Cerebellar cortex (tissue), 1 donor: ENCODE measurements at places on chromosomes 2 and 18.

DNA sequence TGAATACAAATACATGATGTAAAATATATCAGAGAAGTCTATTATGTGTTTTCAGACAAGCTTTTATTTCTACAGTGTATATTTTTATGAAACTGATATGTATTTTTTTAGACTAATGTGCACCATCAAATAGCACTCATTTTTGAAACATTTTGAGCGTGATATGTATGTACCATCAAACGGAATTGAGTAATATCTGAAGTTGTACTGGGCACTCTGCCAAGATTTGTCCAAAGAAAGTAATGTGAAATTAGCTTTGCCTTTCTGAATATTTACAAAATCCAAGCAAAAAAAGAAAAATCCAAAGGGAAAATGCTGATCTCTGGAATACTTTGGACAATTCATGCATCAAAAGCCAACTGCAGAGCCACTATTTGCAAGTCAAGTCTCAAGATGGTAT is 972.0 kb downstream of the DPP10 start:
- no peak for DNase-seq

- no peak for DNase-seq
Measured at GRCh38 chr2:26735097-26735496, 29.0 kb upstream of the SLC35F6 start.

DNA sequence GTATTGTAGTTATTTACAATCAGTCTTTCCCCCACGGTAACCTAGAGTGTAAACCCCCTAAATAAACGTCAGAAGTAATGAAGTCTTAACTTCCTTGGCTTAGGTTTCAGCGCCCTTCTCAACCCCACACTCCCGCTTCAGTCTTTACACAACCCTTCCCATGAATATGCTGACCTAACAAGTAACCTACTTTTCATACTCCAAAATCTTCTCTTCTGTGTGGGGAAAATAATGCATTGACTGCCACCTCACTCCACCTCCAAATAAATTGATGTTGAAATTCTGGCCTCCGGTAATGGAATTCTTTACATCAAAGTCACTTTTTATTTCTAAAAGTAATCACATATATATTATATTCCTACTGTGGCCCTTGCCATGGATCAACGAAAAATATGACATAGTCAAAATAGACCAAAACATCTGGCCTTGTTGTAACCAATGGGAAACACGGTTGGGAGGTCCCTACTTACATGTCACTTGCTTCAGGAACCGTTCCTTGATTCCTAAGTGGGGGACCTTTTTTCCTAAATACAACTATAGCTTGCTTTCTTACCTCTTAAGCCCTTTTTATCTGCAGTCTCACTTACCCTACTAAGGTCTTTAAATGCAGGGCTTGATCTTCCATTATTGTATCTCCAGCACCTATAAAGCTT is 961 bp downstream of the GEN1 start:
- DNase-seq, result peak; percentile 9

DNA sequence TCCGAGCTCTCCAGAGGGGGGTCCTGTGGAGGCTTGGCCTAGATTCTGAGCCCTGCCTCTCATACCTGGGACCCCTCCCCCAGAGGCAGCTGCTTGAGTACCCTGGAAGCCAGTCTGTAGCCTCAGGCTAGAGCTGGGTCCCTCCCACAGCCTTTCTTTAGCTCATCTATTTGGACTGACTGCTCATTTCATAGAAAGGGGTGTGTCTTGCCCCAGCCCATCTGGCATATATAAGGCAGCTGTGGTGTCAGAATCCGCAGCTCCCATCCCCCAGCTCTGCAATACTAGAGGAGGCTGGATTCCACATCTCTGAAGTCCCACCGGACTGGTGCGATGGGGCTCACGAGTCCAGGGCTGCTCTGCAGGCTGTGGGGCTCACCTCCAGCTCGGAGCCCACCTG is 26.1 kb downstream of the MPHOSPH10 start:
- no peak for DNase-seq

- DNase-seq, result no peak
Measured at GRCh38 chr2:145789636-145790035, 1269.7 kb upstream of the ZEB2 start.

DNA sequence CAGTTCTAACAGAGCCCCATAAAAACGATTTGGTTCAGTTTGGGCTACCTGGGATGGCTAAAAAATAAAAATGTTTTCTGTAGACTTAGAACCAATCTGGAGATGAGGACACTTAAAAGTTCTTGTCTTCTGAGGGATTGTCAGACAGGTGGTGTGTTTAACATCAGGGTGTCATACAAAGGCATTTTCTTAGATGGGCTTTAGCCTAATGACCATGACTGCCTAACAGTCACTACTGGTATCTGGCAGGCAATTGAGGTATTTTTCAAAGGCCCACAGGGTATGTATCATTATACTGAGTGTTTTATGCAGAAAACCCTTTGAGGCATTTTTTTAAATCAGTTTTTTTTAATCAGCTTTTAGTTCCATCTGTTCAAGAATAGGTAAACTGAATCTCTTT is 341.4 kb downstream of the PARD3B start:
- DNase-seq, result no peak

- no peak for DNase-seq
Measured at GRCh38 chr2:106694964-106695470, 190.9 kb downstream of the ST6GAL2 start.

DNA sequence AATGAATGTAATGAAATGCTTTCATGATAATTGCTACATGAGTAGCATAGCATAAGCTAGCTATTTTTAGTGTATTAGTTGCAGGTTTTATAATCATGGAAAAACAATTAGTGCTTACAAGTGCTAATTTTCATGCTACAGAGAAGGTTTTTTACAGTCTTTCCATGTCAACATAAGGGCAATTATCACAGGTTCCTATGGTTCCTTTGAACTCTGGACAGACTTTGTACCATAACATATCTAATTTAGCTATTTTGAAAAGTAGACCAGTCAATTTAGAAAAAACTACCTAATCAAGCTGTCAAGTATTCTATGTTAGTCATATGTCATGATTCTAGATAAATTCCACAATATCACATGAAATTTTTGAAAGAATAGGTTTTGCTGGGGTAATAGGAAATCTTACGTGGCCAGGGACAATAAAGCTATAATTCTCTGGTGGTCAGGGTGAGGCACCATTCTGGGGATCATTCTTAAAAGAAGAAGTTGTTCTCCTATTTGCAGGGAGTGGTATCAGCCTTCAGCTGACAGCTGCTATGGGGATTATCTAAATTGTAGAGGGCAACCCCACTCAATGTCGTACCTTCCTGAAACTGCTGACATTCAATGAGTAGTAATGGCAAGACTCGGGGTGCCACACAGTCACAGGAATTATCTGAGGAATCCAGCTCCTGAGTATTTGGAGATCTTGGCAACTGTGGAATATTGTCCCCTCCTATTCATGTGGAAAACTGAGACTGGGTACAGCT is 724.0 kb upstream of the LINC00305 start:
- no peak for DNase-seq

- no peak for DNase-seq
Measured at GRCh38 chr18:37430357-37431076, 135.1 kb downstream of the CELF4 start.

DNA sequence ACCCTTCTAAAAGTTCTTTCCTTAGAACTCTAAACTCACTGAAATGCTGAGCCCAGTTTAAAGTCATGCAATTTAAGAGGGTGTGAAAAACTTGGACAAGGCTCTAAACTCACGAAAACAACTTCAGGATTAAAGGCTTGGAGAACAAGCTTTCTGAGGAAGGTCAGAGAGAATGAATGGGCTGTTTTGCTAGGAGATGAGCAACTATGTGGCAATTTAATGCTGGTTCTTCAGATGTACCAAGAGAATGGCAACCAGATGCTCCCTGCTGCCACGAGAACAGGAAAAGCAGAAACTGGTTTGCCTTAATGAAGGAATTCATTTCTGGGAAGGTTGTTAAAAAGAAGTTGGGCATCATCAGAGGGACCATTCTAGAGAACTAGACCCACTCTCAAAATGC is 77.8 kb upstream of the PMAIP1 start:
- peak; percentile 3 for DNase-seq

DNA sequence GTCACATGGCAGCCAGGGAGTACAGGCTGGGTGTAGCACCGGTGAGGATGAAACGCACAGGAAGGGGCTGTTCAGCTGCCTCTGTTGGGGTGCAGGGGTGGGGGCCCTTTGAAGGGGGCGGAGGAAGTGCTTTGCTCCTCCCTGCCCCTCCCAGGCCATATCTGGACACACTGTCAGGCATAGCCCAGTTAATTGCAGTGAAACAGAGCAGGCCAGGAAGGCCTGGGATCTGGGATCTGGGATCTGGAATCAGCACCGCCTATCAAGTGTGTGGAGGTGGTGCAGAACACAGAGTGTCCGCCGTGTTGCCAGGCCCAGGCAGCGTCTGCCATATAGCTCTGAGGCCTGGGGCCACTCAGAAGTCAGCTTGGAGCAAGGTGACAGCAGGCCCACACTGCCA is 119.3 kb upstream of the MSH2 start:
- DNase-seq, result no peak

GRCh38 chr2:229422063-229422462 is 151.0 kb upstream of the PID1 start:
- peak; percentile 29 for DNase-seq

- DNase-seq, result no peak
Measured at GRCh38 chr18:25349926-25350487, 2.0 kb downstream of the ZNF521 start.
